ENCODE measurements at places on chromosomes 5 and 9. TPM values are rescaled to one million over a fixed set of nuclear protein-coding genes. Genes with fewer than 3 reads are reported as not detected.

Gene DMGDH
- total RNA-seq, result not detected

Gene ZBTB34
- total RNA-seq, result 3.7 TPM

Gene OBP2B
- total RNA-seq, result not detected

Gene BTNL9
- not detected for total RNA-seq

Gene ZNF454
- 1.1 TPM for total RNA-seq

Gene NUTM2F
- total RNA-seq, result not detected

Gene PPP3R2
- total RNA-seq, result not detected

Gene TTC16
- total RNA-seq, result not detected

Gene SV2C
- total RNA-seq, result 0.14 TPM

Gene MINAR2
- total RNA-seq, result not detected

Gene INSYN2B
- 1.9 TPM for total RNA-seq

Data from airway epithelial cell (primary cell).